Endothelial cell of umbilical vein (primary cell): ENCODE measurements at places on chromosomes 6 and 20. TPM values are rescaled to one million over a fixed set of nuclear protein-coding genes. Genes with fewer than 3 reads are reported as not detected.

UST gene
- 0.22 and 0.26 TPM in 2 replicates for polyA plus RNA-seq

BAG2 gene
- polyA plus RNA-seq = 0.91 and 1.1 TPM in 2 replicates

TCFL5 gene
- 3.0 and 4.4 TPM in 2 replicates for polyA plus RNA-seq

OTOR gene
- polyA plus RNA-seq = not detected in 2 replicates

KIF25 gene
- not detected in 2 replicates for polyA plus RNA-seq

SOX18 gene
- polyA plus RNA-seq = 20.9 and 21.8 TPM in 2 replicates
